Stimulated activated CD4-positive, alpha-beta T cell treated with anti-CD3 and anti-CD28 coated beads, Interleukin-15, amount 100 ng/mL, for 48 hours (primary cell): ENCODE measurements at places on chromosomes 13 and 19.

- DNase-seq: no peak
Observed at GRCh38 chr13:41694545-41695301, 237.4 kb downstream of the RGCC start.

- DNase-seq: no peak
Observed at GRCh38 chr19:35754370-35755130, 2.3 kb downstream of the HSPB6 start.

DNA sequence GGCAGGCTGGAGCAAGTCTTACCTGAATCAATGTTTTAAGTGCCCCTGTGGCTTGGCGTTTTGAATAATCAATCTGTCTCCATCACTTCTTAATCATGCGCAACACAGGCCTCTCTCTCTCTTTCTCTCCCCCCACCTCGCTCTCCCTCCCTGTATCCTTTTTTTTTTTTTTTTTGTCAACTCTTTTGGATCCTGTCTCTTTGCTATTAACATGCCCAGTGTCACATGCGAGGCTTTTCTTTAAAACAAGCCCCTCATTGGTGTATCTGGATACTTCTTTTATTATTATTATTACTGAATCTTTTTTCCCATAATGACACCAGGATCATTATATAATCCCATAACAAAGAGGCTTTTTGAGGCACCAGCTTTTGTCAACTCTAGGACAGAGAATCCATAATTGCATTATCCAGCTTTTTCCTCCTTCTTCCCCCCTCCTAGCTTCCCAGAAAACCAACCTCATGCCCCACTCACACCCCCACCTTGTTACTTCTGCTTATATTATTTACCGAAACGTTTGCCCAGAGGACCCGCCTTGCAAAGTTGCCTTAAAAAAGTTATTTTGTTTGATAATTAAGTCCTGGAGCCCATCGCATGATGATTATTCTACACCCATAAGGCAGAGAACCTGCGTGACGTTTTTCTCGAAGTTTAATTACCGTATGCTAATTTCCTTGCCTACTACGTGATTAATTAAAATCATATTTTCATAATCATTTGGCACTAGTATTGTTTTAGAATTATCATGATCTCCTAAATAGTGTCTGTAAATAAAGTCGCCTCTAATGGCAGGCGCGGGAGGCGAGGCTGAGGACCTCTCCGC, 148.1 kb upstream of the ZNF536 start:
- no peak for DNase-seq

GRCh38 chr13:108769213-108770070, 140.0 kb downstream of the MYO16 start:
- DNase-seq: no peak

GRCh38 chr19:15332311-15332996, at the start of gene BRD4:
Gene BRD4 (minus strand): TSS chr19:15332539. CDS start chr19:15273099, 59,440 bp downstream.
- DNase-seq: peak; percentile 70

DNA sequence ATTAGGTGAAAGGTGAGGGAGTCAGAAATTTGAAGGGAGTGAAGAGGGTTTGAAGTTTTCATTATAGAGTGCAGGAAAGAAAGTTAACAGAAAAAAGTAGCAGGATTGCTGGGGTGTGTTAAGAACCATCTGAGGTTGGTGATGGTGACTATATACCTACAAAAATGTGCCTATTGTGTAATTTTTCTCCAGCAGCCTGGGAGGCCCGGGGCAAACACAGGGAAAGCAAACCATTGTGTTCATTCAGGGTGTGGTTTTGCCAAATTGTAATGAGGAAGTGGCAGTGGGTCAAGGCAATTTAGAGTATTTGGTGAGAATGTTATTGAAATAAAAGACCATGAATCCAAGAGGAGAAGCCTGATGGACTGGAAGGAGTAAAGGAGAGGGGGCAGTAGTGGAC, 8.2 kb upstream of the SUCLA2 start:
- DNase-seq: no peak

- DNase-seq: peak; percentile 90
Observed at GRCh38 chr19:7636691-7637373, at the start of gene STXBP2. Gene STXBP2 (plus strand): TSS chr19:7637110. CDS start chr19:7637150, 40 bp downstream.

DNA sequence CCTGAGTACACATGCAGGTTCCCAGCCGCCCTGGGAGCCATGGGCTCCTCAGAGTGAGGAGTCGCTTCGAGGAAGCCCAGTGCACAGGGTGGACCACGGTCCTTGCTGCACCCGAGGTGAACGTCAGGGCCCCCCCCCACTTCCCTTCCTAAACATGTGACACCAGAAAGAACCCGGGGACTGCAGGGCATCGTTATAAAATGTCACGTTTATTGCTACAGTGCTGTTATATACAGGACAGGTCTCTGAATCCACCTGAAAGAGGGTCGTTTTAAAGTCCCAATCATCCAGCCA, 3.8 kb upstream of the UQCR11 start:
- DNase-seq: no peak

- DNase-seq: no peak
Observed at GRCh38 chr13:18948664-18949488, 232.7 kb downstream of the TUBA3C start.

DNA sequence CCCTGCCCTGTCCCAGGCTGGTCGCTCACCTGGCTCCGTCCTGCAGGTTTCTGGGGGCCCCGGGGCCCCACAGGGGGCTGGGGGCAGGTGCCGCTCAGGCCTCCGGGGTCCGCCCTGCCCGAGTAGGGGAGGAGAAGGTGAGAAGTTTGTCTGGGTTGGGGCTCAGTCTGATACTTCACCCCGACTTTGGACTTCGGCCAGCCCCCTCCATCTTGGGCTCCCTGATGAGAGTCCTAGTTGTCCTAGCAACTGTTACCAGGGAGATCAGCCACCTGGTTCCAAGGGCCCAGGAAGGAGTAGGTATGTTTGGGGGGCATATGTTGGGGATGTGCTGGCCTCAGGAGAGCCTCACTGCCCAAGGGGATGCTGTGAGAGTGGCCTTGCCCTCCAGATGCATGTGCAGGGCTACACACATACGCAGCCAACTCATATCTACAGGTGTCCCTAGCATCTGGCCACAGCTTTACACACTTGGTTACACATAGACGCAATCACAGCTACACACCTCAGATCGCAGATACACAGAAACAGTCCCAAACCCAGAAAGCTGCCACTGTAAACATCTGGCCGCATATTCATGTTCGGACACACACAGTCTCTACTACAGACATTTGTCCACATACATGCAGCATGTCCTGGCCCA, 3.4 kb downstream of the NUMBL start:
- DNase-seq: no peak

DNA sequence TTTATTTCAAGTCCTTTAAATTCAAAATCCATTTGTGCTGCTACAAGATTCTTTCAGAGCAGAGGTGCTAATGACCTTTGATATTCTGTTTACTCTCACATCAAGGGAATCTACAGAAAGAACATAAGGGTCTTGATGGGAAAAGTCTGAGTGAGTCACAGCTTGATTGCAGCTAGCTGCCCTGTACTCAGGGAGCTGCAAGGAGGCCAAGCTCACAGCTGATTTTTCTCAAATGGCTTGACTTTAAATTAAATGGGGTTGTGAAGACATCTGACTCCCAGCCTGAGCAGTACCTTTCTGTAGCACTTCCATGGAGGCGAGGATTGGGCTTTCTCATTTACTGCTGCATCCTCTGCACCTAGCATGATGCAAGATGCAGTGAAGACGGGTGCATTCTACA, 62.5 kb downstream of the RAP2A start:
- no peak for DNase-seq

DNA sequence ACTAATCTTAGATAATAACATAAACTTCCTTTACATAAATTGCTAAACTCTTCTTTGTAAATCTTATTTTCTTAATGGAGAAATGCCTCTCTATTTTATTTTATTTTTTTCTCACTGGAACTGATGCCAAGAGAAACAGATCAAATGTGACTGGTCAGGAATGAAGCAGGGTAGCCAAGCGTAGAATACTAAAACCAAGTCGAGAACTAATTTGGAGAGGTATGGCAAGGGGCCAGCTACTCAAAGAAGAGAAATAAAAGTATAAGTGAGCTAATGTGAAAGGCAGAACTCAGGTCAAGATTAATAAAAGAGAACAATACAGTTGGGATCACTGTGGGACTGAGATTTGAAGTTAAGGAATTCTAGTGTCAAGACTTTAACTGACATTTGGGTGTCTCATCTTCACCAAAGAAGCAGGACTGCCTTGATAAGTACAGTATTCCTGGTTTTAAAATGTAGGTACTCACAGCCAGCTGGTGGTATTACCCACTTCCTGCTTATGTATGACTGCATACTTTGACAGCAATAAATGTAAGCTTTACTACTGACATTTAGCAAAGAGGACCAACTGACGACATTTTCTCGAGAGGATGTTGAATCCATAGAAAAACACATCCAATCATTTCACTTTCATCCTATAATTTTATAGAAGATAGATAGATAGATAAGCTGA, 1192.2 kb downstream of the EFNB2 start:
- no peak for DNase-seq

GRCh38 chr19:27777242-27777641, 1435.7 kb downstream of the UQCRFS1 start:
- DNase-seq: no peak

- peak; percentile 69 for DNase-seq
Observed at GRCh38 chr19:46265217-46265828, 31.5 kb upstream of the HIF3A start.

DNA sequence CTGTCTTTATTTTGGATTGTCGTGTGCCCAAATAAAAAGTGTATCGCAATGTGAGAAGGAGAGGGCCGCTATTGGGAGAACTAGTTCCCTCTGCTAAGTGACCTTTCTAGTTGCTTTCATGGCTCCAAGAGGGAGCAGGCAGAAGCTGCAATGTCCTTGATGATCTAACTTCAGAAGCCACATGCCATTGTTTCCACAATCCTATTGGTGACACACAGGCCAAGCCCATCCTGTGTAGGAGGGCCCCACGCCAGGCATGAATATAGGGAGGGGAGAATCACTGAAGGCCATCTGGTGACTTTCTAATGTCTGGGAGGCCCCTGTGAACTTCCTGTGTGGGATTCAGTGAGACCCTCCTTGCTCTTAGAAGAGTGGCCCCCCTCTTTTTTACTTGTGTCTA, 47.8 kb upstream of the KPNA3 start:
- DNase-seq: no peak

GRCh38 chr13:100230769-100231149, 141.9 kb downstream of the PCCA start:
- no peak for DNase-seq

DNA sequence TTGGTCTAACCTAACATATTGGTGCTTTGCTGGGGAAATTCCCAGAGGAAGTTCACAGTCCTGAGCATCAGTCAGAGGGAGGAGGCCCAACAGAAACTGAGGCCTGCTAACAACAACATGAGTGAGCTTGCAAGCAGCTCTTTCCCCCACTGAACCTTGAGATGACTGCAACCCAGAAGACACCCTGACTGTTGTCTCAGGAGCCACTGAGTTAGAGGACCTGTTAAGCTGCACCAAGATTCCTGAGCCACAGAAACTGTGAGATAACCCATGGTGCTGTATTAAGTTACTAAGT, 193.2 kb upstream of the UBL3 start:
- no peak for DNase-seq

DNA sequence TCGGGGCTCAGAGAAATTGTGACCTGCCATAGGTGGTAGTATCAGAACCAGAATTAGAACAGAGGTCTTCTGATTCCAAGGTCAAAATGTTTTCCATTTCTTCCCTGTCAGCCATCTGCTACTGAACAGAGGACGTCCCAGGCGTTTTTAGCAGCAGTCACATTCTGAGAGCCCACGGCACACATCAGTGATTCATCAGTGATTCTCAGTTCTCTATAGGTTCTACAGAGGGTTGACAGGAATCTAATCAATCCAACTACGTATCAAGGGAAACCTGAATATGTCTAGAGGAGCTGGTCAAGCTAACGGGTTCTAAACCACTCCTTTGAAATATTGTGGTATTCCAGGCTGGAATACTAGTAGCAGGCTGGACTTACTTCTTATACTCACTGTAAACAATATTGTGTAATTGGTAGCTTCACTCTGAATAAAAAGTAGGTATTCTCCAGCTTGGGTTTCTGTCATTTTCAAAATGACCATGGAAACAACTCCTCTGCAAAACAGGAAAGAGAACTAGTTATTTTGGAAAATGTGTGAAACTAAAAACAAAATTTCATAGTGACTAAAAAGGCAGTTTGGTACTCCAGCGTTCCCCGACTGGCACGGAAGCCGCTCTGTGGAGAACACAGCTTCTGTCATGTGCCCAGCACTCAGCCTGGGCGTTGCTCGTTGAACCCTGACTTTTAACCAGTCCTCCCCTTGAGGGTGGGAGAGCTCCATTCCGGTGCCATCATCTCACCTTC, 43.2 kb downstream of the FLT3 start:
- no peak for DNase-seq

- no peak for DNase-seq
Observed at GRCh38 chr13:28494504-28494777, 487 bp downstream of the FLT1 start.

DNA sequence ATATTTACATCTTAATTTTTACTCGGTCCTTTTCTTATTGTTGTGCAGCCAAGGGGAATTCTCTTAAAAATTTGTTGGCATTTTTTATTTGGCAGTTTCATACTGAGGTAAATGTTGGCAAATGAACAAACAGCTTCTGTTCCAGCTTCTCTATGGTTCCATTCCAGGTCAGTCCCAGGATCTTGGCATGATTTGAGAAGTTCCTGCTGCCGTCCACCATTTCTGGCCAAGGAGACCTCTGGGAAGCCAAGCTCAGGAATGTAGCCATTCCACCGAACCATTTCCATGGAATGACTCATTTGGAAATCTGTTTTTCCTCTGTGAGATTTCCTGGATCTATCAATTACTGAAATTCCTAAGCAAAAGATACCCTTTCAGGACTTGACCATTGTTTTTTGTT, 43.9 kb downstream of the SLC10A2 start:
- no peak for DNase-seq

- DNase-seq: no peak
Observed at GRCh38 chr13:85974608-85975366, 175.6 kb upstream of the SLITRK6 start.
